ENCODE measurements at places on chromosomes 3 and 15. TPM values are rescaled to one million over a fixed set of nuclear protein-coding genes. Genes with fewer than 3 reads are reported as not detected.

The SNAP23 gene
- total RNA-seq, result 84.6 TPM

The MOBP gene
- total RNA-seq, result not detected

The CHD2 gene
- total RNA-seq, result 77.8 TPM

The MKRN2OS gene
- not detected for total RNA-seq

The FETUB gene
- not detected for total RNA-seq

Data from fibroblast of lung (primary cell).